ENCODE measurements at places on chromosomes 3 and 15.
A peak's percentile ranks its signal among the peaks of the same experiment; 100 is the strongest.

GRCh38 chr15:34714476-34715121, 40.2 kb downstream of the GJD2 start:
- no peak for DNase-seq

DNA sequence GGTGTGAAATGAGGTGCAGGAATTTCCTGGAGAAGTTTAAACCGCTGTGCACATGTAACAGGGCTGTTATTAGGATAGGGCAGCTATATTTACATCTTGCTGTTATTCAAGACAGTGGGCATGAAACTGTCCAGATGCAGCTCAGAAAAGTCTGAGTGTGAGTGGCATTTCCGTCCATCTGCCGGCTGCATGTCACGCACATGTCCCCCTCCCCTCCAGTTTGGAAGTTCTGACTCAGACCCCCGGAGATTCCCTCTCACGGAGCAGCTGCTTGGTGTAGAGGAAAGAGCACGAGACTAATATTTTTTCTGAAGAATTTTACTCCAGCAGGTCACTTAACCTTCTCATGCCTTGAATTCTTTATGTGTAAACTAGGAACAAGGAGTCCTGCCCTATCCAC, 69.8 kb downstream of the FEM1B start:
- DNase-seq = peak; percentile 33

GRCh38 chr3:189195302-189195701, 23.5 kb downstream of the TPRG1 start:
- DNase-seq = no peak

DNA sequence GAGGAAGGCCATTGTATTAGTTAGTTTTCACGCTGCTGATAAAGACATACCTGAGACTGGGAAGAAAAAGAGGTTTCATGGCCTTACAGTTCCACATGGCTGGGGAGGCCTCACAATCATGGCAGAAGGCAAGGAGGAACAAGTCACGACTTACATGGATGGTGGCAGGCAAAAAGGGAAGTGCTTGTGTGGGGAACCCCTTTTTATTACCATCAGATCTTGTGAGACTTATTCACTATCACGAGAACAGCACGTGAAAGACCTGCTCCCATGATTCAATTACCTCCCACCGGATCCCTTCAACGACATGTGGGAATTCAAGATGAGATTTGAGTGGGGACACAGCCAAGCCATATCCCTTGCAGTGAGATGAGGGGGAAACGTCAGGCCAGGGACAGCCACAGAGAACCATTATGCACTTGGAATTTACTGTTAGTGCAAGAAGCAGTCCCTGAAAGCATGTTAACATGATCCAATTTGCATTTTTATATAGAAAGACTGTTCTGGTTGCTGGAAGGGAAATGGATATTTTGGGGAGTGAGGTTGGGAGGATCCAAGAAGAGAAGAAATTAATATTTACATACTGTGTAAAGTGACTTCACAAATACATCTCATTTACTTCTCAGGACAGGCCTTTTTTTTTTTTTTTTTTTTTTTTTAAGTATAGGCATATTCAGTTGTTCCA, 87.1 kb downstream of the ARNT2 start:
- no peak for DNase-seq

DNA sequence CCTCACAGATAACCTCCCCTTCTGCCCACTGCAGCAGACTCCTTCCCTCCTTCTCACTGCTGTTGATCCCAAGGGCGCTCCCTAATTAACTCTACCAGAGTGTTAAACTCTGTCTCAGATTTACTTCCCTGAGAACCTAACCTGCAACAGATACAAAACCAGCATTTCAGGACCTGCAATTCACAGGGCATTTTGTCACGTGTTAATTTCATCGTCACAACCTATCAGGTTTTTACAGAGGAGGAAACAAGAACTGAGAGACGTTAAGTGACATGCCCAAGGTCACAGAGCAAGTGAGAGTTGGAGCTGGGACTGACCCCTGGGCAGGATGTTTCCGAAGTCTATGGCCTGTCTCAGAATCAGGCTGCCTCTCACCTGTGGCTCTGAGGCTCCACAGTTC, 223.9 kb downstream of the UACA start:
- no peak for DNase-seq

DNA sequence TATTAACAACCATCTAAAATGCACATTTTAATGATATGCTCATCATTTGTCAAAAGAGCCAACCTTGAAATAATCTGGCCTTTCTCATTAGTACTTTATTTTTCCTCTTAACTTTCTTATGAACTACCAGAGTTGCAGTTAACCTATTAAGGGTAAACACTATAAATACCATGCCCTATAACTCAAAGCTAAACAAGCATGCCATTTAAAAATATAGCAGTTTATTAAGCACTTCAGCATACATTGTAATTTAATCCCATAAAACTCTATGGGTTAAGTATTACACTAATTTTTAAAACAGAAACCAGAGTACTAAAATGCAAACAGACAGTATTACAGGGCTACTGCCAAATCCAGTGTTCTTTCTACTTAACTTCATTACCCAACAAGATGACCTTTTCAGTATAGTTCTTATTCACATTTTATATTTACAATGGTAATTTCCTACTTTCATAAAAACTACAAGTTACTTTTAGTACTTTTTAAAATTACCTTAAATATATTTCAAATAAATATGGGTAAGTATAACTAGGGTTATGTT, 11.8 kb downstream of the NPTN start:
- DNase-seq = no peak

GRCh38 chr3:122928396-122929187, 99.0 kb downstream of the SEMA5B start:
- no peak for DNase-seq
